Astrocyte (in vitro differentiated cells and primary cell): ENCODE measurements at places on chromosomes 7 and 10.

DNA sequence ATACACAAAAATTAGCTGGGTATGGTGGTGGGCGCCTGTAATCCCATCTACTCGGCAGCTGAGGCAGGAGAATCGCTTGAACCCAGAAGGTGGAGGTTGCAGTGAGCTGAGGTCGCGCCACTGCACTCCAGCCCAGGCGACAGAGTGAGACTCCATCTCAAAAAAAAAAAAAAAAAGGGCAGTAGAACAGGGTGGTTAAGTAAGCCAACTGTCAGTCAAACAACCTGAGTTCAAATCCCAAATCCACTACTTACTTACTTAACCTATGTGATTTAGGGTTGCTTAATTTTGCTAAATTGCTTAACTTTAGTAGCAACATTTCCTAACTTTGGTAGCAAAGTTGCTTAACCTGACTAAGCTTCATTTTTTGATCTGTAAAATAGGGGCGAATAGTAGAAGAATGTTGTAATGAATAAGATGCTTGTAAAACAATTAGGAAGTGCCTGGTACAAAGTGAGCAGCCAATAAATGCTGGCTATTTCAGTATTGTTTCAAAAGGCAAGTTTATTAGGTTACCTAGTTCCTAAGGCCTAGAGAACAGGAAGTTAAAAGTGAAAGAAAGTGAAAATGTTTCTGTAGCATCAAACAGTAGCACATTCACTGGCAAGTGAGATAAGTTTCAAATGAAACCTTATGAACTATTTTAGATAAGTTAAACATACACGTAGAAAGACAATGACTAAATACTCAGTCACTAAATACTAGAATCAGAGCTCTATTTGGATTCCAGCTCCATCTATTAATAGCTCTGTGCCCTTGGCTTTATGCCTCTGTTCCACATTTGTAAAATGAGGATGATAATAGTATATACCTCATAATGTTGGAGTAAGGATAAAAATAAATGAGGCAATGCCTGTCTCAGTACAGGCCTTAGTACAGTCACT is 64.3 kb downstream of the HOXA1 start:
- peak; percentile 72 for DNase-seq

- no peak for DNase-seq
Observed at GRCh38 chr7:130868139-130868538, 134.1 kb upstream of the KLF14 start.

GRCh38 chr7:86339051-86339450 is 304.7 kb upstream of the GRM3 start:
- DNase-seq: no peak

GRCh38 chr10:47309408-47310089 is 9.6 kb downstream of the GDF10 start:
- no peak for DNase-seq

DNA sequence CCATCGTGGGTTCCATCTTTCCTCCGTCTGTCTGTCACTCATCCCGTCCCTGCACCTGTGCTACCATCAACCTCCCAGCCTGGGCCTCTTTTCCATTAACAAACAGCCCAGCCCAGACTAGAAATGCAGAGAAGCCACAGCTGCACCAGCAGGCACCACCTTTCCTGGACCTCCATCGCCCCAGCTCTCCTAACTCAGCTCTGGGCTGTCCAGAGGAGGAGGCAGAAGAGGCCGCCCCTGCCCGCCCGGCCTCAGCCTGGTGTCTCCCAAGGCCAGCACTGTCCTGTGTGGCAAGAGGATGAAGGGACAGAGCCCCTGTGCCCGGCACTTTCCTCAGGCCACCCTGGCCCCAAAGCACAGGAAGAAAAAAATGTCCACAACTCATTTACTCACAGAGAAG is 225.6 kb downstream of the PTPRN2 start:
- DNase-seq: no peak

DNA sequence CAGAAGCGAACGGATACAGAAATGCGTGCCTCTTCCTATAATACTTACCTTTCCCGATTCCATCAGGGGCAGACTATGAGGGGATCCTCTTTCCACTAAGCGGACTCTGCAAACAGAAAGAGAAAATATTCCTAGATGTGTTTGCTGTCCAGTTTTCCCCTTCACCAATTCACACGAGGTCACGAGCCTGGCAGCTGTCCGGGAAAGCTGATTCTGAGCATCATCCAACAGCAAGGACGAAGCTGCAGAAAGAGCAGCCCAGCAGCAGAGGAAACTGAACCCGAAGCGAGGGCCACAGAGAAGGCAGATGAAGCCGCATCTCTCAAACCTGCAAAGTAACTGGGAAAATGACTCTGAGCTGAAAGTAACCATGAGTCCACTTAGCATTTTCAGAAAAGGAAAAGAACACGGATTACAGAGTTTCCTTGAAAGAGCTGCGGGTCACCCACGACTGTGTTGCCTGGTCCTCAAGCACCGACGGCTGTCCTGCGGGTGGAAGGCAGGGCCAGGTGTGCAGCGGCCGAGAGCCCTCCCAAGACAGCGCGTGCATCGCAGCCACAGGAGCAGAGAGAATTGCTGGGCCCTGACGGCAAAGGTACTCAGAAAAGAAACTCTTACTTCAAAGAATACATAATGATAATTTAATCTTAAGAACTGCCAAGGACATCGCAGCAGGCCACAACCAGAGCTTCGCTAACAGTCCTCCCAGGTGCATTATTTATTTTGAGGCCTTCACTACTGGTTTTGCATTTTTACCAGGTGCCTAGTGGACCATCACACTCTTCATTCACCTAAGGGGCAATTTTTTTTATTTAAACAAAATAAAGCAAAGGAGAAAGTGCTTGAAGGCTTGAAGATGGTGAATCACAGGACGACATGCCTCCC is 153.3 kb downstream of the ZMYND11 start:
- no peak for DNase-seq

- peak; percentile 61 for DNase-seq
Observed at GRCh38 chr10:87935290-87936141, 72.1 kb downstream of the PTEN start.

GRCh38 chr7:44307905-44308595 is 17.3 kb downstream of the CAMK2B start:
- DNase-seq: no peak

DNA sequence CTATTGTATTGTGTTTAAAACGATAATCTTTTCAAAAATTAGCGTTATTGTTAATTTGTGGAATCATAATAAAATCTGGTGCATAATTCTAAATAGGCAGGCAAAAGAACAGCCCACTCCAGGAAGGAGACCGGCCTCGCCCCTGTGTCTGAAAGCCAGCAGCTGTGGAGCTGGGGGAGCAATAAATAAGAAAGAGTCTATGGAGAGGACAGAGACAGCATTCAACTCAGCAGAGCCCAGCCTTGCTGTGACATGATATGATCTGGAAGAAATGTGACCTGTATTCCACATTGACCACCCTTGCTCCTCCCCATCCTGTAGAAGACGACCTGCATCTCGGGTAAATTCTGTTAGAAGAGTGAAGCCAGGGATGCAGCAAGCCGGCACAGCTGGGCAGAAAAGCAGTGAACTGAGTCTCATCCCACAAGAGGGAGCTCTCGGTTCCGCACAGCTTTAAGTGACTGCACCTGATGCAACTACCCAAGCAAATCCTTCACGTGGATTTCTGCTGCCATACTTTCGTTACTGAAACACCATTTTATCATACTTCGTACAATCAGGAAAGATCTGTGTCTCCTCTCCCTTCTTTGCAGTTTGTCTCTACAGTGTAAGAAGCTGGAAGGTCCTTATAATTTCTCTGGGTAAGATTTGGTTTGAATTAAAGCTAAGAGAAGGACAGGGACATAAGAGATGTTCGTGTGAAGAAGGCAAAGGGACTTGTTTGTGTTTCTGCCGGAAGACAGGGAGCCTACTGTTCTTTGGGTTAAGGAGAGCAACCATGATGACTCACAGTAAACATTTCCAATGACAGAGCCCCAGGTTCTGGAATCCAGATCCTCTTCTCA is 427.1 kb downstream of the GPAM start:
- DNase-seq: no peak

- peak; percentile 23 for DNase-seq
Observed at GRCh38 chr7:48360574-48360973, 189.3 kb downstream of the ABCA13 start.

DNA sequence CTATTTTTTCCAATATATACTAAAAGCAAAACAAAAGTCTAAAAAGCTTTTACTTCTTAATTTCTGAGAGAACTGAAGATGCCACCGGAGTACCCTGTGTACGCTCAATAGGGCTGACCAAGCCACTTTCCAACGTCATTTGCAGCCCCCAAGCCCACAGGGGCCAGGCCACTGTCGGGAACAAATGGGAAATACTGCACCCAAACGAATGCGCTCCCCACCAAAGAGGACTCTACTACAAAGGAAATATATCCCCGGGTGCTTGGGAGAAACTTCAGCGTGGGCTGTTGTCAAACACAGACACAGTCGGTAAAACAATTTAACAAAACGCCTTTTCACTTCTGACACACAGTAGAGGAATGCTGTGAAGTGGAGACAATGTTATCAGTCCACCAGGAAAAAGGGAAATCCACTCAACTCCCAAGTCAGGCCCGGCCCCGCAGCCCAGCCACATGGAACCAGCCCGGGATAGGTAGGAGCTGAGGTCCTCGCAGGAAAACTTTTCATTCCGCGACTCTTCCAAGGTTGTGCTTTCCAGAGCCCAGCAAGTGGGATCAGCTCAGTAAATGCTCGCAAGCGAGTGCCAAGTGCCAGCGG is 1.4 kb downstream of the PARD3 start:
- DNase-seq: peak; percentile 79

GRCh38 chr7:140640060-140640637 is 464 bp downstream of the DENND2A start:
- DNase-seq: peak; percentile 31

- peak; percentile 57 for DNase-seq
Observed at GRCh38 chr7:111159426-111159825, 68.5 kb downstream of the LRRN3 start.

DNA sequence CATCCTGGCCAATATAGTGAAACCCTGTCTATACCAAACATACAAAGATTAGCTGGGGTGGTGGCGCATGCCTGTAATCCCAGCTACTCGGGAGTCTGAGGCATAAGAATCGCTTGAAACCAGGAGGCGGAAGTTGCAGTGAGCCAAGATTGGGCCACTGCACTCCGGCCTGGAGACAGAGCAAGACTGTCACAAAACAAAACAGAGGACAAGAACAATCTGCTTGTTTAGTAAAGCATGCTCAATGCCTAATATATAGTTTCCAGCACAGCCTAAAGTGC is 1.8 kb upstream of the SEC24C start:
- no peak for DNase-seq

DNA sequence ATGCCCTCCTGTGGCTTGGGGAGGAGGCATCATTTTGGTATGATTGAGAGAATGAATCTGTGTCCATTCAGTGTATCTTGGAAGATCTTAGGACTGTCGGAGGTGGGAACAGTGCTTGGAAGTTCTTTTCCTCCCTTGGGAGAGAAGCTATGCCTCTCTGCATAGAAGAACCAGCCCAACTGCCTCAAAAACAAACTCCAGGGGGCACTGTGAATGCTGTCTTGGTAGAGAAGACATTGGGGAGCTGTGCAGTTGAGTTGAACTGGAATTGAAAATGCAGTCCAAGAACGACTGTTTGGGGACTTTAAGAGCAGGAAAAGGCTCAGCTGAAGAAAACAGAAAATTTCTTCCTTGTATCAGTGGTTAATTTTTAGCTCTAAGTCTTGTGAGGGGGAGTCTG is 4.9 kb upstream of the GJD4 start:
- DNase-seq: no peak

- peak; percentile 61 for DNase-seq
Observed at GRCh38 chr10:24255115-24255880, 46.4 kb downstream of the KIAA1217 start.

DNA sequence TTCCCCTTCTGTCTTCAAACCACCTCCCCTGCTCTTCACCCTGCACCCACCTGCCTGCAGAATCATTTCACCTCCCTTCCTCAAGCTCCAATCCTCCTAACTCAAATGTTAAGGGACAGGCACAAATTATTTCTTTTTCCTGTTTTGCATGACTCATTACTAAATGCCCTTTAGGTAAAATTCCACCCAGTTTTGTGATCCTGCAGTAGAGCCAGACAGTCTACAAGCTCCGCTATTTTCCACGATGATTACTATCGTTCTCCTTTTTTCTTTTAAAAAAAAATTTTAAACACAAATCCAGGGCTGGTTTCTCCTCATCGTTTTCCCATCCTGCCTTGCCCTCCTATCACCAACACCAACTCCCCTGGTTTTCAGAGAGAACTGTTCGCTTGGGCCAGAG is 186.8 kb upstream of the YAE1 start:
- DNase-seq: no peak

- no peak for DNase-seq
Observed at GRCh38 chr7:133861876-133862275, 265.3 kb upstream of the LRGUK start.

DNA sequence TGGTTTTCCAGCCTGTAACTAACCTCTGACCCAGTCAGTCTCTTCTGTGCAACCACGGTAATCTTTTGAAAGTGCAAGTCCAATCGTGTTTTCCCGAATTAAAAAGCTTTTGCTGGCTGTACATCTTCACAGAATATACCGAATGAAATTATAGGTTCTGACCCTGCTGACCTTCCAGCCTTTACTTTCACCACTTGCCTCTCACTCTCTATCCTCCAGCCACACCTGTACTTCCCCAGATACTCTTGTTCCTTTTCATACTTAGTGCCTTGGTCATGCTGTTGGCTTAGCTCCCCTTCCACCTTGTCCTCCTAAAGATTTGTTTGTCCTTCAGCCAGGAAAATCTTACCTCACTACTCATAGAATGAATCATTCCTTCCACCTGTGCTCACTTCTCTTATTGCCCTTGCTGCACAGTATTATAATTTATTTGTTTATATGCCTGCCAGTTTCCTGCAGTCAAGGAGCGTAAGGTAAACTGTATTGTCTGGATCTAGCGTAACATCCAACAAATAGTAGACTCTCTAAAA is 2.3 kb upstream of the PNPLA8 start:
- DNase-seq: no peak
